ENCODE measurements at places on chromosomes 12 and 14. TPM values are rescaled to one million over a fixed set of nuclear protein-coding genes. Genes with fewer than 3 reads are reported as not detected.

DNA sequence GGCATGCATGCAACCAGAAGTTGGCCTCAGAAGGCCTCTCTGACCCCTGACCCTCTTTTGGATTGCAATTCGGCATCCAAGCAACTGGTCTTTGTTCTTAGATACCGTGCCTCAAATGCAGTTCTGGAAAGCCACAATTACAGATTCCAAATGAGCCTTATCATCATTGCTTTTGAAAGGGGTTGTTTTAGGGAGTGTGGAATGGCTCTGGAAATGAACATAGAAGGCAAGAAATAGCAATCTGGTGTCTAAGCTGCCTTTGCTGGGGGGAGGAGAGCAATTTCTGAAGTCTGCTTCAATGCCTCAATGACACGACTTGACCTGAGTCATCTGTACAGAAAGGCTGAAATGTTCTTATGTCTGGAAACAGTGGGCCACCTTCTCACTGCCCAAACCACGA is 250.1 kb downstream of the NUAK1 start:
- no peak for DNase-seq

- no peak for DNase-seq
These were observed 212.2 kb downstream of the ZFP36L1 start for GRCh38 chr14:68580671-68581070.

DNA sequence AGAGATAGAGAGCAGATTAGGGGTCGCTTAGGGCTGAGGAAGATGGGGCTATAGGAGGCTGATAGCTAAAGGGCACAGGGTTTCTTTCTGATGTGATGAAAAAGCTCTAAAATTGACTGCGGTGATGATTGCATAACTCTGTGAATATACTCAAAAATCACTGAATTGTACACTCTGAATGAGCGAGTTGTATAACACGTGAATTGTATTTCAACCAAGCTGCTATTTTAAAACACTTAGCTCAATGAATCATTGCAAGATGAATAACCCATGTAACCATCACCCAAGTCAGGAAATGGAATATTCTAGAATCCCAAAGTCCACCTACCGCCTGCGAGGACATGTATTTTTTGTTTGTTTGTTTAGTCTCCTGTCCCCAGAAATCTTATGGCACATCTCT is 60.1 kb upstream of the CCND2 start:
- no peak for DNase-seq

GRCh38 chr14:35687335-35687939 is 121.7 kb downstream of the RALGAPA1 start:
- DNase-seq, result no peak

- DNase-seq, result no peak
These were observed 23.8 kb downstream of the MYL2 start for GRCh38 chr12:110896559-110896958.

GRCh38 chr12:77324763-77325468 is 259.5 kb upstream of the E2F7 start:
- peak; percentile 85 for DNase-seq

- DNase-seq, result no peak
These were observed 42.4 kb downstream of the CKAP4 start for GRCh38 chr12:106205208-106206069.

- no peak for DNase-seq
These were observed 119.6 kb downstream of the PLXNC1 start for GRCh38 chr12:94267921-94268471.

GRCh38 chr12:9256341-9256740 is 48.1 kb upstream of the PZP start:
- DNase-seq, result no peak

GRCh38 chr14:79580414-79580813 is 630.9 kb downstream of the DIO2 start:
- DNase-seq, result no peak

- no peak for DNase-seq
These were observed 112.9 kb downstream of the TSPAN9 start for GRCh38 chr12:3190101-3190500.

DNA sequence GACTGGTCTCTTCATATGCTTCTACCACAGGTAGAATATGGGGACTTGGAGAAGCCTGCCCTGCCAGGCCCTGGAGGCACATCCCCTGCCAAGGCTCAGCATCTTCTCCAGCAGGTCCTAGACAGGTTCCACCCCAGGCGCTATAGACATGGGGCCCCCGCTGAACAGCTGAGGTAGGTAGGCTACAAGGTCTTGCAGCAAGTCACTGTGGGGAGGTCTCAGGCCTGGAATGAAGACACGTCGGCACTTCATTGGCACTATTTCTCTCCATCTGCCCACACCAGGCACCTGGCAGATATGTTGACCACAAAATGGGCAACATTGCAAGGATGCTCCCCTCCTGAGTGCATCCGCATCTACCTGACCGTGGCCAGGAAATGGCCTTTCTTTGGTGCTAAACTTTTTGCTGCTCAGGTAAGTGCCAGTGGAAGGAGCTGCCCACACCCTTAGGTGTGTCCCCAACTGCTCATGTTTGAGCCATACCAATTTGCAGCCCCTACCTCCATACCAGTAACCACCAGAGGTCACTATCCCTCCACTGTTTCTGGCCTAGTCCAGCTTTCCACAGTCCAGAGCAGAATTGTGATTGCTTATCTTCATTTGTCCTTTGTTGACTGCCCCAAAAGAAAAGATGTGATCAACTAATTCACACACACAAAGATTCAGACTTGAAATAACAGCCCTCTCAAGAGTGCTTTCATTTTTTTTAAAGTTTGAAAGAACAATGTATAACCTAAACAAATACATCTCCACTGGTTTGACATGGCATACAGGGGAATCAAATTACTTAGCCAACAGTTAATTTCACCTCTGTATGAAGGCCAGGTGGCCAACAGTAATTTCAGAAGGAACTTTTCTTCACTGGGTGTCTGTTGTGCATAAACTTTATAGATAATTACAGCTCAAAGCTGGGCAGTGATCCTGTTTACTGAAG is 16.1 kb downstream of the PIGH start:
- no peak for DNase-seq

DNA sequence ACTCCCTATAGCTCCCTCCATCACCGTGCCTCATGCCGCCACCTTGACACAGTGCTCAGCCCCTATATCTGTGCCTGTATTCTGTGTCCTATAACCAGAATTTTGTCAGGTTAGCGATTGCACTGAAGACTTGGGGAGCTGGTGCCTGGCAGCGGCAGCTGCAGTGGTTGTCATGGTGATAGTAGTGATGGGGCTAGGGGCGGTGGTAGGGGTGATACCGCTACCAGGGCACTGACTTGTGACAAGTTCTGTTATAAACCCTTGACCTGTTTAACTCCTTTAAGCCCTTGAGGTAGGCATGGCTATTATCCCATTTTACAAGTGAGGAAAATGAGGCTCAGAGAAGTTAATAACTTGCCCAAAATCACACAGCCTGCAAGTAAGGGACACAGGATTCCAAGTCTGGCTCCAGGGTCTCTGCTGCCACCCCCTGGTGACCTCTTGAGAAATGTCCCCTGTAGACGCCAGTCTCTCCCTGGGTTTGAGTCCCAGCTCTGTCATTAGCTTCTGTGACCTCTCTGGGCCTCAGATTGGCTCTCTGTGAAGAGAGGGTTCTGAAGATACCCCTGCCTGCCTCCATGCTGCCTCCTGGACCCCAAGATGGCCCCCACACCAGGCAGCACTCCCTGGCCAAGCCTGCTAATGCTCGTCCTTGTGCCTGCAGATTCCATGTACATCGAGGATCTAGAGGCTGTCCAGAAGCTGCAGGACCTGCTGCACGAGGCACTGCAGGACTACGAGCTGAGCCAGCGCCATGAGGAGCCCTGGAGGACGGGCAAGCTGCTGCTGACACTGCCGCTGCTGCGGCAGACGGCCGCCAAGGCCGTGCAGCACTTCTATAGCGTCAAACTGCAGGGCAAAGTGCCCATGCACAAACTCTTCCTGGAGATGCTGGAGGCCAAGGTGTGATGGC is 121.9 kb downstream of the ESRRB start:
- DNase-seq, result no peak

DNA sequence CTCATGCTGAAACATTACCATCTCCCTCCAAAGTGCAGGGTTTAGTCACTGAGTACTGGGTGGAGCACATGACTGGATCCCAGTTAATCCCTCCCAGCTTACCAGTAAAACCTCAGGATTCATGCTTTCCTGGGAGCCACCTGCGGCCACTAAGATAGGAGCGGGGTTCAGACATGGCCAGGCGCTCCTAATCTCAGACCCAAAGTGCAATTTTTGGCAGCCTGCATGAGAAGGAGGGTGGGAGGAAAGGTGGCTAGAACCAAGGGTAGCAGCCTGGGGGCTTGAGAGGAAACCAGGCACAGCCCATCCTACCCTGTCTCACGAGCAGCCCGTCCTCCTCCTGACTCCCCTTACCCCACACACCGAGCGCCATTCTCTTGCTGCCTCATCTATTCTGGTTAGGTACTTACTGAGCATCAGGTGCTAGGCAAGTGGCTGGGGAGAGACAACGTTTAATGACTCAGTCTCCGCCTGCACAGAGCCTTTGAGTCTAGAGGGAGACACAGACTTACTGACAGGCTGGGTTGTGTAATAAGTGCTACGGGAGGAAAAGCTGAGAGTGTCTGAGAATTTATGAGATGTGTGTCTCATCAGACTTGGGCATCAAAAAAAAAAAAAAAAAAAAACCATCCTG is 9.9 kb downstream of the GPRC5A start:
- peak; percentile 82 for DNase-seq

GRCh38 chr12:11795913-11796459 is 146.5 kb downstream of the ETV6 start:
- DNase-seq, result no peak

DNA sequence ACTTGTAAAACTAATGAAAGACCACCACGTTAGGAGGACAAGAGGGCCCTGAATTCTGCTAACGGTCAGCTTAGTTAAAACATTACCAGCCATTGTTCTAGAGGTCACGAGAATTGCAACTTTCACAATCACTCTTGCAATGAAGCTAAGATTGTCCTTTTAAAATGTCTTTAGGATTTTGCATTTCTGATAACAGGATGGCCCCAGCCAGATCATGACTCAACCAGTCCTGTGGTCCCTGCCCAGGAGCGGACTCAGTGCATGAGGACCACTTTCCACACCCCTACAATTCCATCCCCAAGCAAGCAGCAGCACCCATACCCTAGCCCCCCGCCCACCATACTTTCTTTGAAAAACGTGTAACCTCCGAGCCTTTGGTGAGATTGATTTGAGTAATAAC is 28.7 kb downstream of the HSP90AA1 start:
- no peak for DNase-seq

GRCh38 chr14:35122696-35123387 is 490 bp downstream of the PRORP start:
- DNase-seq, result no peak

The MYH6 gene
- not detected for total RNA-seq

The RBP5 gene
- total RNA-seq, result 2.1 TPM

The ALDH2 gene
- total RNA-seq, result 156 TPM

DNA sequence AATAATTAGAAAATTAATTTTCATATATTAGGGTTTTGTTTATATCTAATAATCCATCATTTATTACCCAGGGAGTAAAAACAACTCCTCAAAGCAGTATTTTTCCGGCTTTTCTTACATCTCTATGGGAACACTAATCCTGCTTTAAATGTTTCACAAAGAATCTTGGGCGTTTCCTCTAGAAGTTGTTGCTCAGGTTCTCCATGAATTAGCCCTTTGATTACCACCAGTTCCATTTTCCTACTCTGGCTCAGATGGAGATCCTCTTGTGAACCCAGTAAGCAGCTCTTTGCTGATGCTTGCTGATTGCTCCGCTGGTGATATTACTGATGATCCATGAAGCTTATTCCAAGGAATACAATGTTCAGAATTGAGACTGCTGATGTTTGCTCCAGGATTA is 78.5 kb upstream of the PKP2 start:
- no peak for DNase-seq

The KLHDC1 gene
- total RNA-seq, result 1.7 TPM

All from suprapubic skin (tissue), 4 donors.